Liver (tissue), 10 donors: ENCODE measurements at places on chromosomes 6 and 20. TPM values are rescaled to one million over a fixed set of nuclear protein-coding genes. Genes with fewer than 3 reads are reported as not detected.

Gene PPIL4
- total RNA-seq: 11.7 TPM

Gene PDYN
- total RNA-seq: not detected

GRCh38 chr6:106988664-106989063 is 14.1 kb upstream of the CD24 start:
- DNase-seq: no peak

Gene HEY2
- total RNA-seq: 1.4 TPM

- DNase-seq: peak; percentile 49
Observed at GRCh38 chr20:5741089-5741488, 9.1 kb upstream of the SHLD1 start.

DNA sequence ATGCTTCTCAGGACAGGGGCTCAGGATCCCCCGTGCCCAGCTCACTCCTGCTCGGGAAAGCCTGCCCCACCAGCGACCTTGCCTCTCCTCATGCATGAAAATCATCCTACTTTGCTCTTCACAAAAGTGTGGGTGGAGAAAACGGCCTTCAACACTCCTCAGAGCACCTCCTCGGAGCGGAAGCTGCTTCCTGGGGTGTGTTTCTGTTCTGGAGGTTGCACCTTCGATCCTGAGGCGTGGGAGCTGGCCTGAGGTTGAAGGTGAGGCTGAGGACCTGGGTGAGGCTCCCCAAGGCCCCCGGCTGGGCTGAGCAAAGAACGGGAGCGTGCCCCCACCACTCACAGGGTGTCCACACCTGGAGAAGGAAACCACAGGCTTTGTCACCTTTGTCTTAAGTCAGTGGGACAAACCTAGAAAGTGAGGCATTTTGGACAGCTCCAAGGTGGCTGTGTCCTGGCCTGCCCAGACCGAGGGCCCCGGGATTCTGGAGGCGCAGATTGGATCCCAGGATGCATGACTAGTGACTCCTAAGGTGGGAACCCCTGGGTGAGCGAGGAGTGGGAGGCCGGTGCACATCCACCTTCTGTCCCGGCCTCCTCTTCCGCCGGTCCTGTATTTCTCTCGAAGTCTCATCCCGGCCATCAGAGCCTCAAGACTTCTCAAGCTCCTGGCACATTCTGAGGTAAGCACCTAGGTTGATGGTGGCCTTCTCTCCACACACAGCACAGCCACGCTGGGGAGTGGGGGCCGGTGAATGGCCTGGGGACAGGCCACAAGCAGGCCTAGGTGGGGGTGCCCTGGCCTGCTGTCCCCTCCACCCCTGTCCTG is 104.7 kb downstream of the TMEM242 start:
- no peak for DNase-seq

DNA sequence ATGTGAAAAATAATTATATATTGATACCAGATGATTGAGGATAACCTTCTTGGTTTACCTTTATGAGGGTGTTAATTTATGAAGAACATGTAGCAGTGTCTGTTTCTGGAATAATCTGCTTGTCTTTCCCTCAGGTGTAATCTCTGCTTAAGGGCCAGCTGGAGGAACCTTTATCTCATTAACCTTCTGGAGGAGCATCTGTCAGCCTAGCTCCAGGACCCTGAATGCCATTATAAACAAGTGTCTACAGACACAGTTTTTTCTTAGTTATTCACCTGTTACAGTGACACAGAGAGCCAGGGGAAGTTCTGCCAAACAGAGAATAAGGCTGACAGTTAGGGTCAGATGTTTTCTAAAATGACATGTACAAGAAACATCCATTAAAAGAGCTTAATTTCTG is at the start of gene IMPG1:
Gene IMPG1 (minus strand): TSS at position 101 of the 400 bp plus-strand sequence. CDS start 174 bp downstream, outside the sequence.
- DNase-seq: no peak

DNA sequence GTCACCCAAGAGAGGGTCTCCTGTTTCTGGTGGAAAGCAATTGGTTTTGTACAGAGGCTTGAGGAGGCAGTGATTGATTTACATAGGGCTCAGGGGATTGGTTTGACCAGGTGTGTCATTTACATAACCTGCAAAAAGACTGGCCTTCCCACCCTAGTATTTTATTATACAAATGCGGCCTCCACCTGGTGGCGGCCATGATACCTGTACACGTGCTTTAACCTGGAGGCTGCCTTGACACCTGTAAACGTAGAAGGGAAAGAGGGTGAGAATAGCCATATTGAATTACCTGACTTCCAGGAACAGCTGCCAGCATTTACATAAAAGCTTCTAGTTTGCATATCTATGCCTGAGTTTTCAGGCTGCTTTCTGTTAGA is 48.7 kb downstream of the HLA-DPB1 start:
- no peak for DNase-seq

GRCh38 chr6:3058957-3059356 is 9.3 kb upstream of the RIPK1 start:
- no peak for DNase-seq

Gene RAET1L
- total RNA-seq: not detected

Gene KHDC1
- total RNA-seq: 0.25 TPM

Gene SIRPB2
- total RNA-seq: 2.8 TPM

DNA sequence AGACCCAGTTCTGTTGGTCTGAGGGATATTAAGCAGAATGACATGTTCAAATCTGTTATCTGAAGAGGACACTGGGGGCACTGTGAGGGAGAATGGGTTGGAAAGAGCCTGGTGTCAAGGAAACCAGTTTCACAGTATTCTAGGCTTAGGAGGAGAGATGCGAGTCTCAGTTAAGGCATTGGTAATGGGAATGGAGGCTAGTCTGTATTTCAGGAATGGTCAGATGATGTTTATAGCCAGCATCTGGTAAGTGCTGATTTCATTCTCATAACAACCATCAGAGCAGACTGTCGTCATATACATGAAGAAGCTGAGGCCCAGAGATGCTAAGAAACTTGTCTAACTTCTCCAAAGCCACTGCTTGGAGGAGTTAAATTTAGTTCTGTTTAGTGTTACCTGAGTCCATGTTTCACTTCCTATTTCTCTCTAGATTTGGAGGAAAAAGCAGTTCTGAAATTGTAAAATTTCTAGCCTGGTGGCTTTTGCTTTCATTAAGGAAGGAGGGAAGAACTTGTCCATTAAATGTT is 242.0 kb downstream of the ARID1B start:
- no peak for DNase-seq

Gene VGLL2
- total RNA-seq: not detected

GRCh38 chr6:79670789-79671188 is 39.7 kb downstream of the SH3BGRL2 start:
- no peak for DNase-seq

Gene CST1
- not detected for total RNA-seq

- DNase-seq: no peak
Observed at GRCh38 chr6:40735121-40735520, 148.0 kb upstream of the LRFN2 start.
